ENCODE measurements at places on chromosomes 12 and 14. TPM values are rescaled to one million over a fixed set of nuclear protein-coding genes. Genes with fewer than 3 reads are reported as not detected.

DNA sequence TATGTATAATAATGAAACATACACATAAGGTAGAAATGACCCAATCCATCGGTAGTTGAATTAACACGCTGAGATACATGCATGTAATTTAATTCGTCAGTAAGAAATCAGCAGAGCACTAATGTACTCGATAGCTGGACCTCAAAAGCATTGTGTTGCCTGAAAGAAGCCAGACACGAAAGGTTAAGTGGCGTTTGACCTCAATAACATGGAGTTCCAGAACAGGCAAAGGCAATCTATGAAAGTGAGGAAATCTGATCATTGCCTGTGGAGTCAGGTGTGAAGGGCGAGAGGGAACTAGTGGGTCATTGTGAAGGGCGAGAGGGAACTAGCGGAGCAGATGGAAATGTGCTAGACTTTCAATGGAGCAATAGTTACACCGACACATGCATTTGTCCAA is 970.4 kb upstream of the TMEM132C start:
- no peak for DNase-seq

DNA sequence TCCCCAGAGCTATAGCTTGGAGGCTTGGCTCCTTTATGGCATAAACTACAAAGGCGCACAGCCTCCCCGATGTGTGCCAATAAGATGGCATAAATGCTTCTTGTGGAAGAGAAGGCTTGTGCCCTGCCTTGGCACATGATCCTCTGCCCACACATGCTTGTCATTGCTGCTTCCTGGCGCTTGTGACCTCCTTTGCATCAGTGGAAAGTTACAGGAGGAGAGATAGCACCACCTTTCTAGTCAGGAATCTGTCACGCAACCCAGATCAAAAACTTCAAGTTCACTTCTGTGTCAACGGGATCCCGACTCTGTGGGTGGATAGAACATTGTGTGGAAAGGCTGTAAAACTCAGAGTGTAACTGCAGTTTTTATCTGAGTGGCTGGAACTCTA is 183.8 kb upstream of the HIF1A start:
- DNase-seq: no peak

GRCh38 chr12:71183018-71183417 is 25.2 kb upstream of the TSPAN8 start:
- DNase-seq: no peak

Gene NUBPL
- 21.4 TPM for total RNA-seq

Gene STON2
- total RNA-seq: 71.0 TPM

Measured in GM23338 (cell line).